ENCODE measurements at places on chromosomes 1 and 21. TPM values are rescaled to one million over a fixed set of nuclear protein-coding genes. Genes with fewer than 3 reads are reported as not detected.

The CREG1 gene
- 61.3 TPM for total RNA-seq

DNA sequence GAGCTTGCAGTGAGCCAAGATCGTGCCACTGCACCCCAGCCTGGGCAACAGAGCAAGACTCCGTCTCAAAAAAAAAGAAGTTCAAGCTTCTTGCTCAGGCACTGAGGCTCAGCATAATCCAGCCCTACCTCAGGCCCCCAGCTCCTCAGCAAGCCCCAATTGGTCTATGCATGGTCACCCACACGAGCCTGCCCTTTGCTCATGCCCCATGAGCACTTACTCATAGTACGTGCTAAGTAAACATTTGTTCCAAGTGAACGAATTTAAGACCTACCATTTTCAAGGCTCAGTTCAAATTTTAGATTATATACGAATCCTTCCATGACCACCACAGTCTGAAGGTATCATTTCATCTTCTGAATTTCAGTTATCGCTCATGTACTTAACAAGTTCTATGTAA, 4.3 kb downstream of the PDZK1 start:
- H3K4me3 ChIP-seq, result no peak overlapping the region
- H3K36me3 ChIP-seq, result no peaks in the 10 kb centered on the region
- H3K27ac ChIP-seq, result no peak overlapping the region
- DNase-seq, result no peak
- no peaks in the 10 kb centered on the region for H3K27me3 ChIP-seq

The AMY1C gene
- 2.5 TPM for total RNA-seq

DNA sequence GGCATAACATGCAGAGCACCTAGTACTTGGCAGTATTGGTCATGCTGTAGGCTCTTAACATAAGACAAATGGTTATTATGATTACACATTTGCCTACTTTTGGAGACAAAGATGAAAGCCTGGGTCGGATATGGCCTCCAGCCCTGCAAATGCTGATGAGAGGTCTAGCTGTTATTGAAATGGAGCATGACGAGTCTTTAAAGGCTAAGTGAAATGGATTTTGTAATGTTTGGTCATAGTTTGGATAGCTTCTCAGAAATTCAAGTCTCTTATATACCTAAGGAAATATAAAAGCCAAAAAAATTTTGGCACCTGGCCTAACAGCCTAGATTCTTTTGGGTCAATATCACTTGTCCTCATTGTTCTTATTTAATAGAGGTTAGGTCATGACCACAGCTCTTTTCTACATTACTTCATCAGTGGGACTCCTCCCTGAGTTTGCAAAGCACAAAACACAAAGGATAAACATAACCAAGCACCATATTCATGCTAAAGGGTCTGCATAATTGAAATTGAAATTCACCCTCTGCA, 69.2 kb upstream of the WLS start:
- H3K27ac ChIP-seq, result no peak overlapping the region
- no peak for DNase-seq
- H3K36me3 ChIP-seq, result no peaks in the 10 kb centered on the region
- H3K27me3 ChIP-seq, result no peaks in the 10 kb centered on the region
- no peaks in the 10 kb centered on the region for H3K4me1 ChIP-seq
- H3K4me3 ChIP-seq, result no peak overlapping the region

- H3K27me3 ChIP-seq, result no peaks in the 10 kb centered on the region
- no peak overlapping the region for H3K4me3 ChIP-seq
Measured at GRCh38 chr21:37166733-37167132, 93.7 kb downstream of the TTC3 start.

- H3K4me3 ChIP-seq, result no peak overlapping the region
- no peaks in the 10 kb centered on the region for H3K36me3 ChIP-seq
- no peaks in the 10 kb centered on the region for H3K27me3 ChIP-seq
Measured at GRCh38 chr1:17579951-17580939, 40.7 kb downstream of the ARHGEF10L start.

DNA sequence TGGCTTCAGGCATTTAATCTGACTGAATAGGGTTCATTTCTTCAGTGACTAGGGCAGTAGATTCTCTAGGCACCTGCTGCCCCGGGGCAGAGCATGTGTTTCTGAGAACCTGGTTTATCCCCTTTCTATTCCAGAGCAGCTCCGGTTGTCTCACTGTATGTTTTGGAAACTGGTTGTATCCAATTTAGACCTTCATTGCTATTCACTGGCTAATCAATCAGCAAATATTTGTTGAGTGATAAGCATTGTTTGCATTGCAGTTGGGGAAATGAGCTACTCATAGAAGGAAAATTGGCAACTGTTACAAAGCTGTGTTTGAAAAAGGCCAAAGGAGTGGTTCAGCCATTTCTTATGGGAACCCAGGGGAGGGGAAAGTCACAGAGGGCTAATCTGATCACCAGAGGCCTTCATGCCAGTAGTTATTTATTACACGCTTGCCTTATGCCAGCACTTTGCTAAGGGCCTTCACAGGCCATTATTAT, 2.9 kb downstream of the QSOX1 start:
- no peaks in the 10 kb centered on the region for H3K36me3 ChIP-seq
- H3K27me3 ChIP-seq, result no peaks in the 10 kb centered on the region
- no peak for DNase-seq
- no peak overlapping the region for H3K4me3 ChIP-seq
- peaks cover 6% of the 10 kb centered on the region for H3K4me1 ChIP-seq
- H3K27ac ChIP-seq, result no peak overlapping the region

DNA sequence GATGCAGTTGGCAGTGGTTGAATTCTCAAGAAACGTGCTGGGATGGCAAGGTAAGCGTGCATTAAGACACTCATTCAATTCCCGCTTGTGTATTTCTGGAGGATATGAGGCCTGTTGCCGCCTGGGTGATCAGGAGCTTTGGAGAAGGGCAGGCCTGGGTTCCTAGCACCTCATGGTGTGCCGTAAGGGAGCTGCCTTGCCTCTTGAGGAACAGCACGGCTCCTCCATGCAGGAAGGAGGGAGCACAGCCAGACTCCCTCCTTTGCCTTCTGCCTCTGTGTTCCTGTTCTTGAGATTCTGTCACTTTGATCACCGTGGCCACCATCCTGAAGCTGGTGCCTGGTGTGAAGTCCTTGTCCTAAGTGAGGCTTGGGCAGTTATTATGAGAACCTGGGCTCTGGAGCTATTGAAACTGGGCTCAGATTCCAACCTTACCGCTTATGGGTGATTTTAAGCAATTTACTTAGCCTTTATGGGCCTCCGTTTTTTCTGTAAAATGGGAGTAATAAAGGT, 18.3 kb downstream of the SLFNL1 start:
- H3K4me1 ChIP-seq, result peaks cover 8% of the 10 kb centered on the region
- H3K27ac ChIP-seq, result peak overlapping the region; percentile 42
- H3K4me3 ChIP-seq, result no peak overlapping the region
- DNase-seq, result no peak
- peaks cover 93% of the 10 kb centered on the region for H3K36me3 ChIP-seq

DNA sequence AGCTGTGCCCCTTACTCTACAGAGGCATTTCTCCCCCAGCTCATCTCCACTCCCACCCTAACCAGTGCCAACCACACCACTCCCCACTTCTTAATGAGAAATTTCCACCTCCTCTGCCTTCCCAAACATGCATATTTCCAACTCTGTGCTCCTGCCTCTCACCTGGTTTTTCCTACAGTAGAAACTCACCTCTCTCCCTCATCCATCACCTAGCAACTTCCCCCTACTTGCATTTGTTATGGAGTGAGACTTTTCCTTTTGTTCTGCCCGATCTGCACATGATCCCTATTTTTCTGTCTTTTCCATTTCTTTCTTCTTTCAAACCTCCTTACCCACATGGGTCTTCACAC, 11.9 kb downstream of the RGS8 start:
- no peaks in the 10 kb centered on the region for H3K4me1 ChIP-seq
- H3K36me3 ChIP-seq, result no peaks in the 10 kb centered on the region
- peaks cover 14% of the 10 kb centered on the region for H3K27me3 ChIP-seq
